A549 treated with Hydrocortisone at 1 μM for 4 hours (cell line): ENCODE measurements at places on chromosomes 7 and 10. TPM values are rescaled to one million over a fixed set of nuclear protein-coding genes. Genes with fewer than 3 reads are reported as not detected.

The TAS2R41 gene
- not detected in 5 replicates for total RNA-seq

The OPN4 gene
- not detected in 5 replicates for total RNA-seq

The MYL10 gene
- not detected in 5 replicates for total RNA-seq

The FKBP9 gene
- total RNA-seq = 70.1 to 149 TPM (median 84.9 TPM) in 5 replicates

The EIF5AL1 gene
- total RNA-seq = 1.9 to 3.4 TPM (median 2.3 TPM) in 5 replicates

The ICA1 gene
- total RNA-seq = 1.2 to 1.7 TPM (median 1.5 TPM) in 5 replicates

The PRTFDC1 gene
- total RNA-seq = 15.8 to 19.8 TPM (median 17.5 TPM) in 5 replicates

The VPS37D gene
- 3.1 to 5.7 TPM (median 4.8 TPM) in 5 replicates for total RNA-seq

The VAX1 gene
- total RNA-seq = 1.3 to 1.6 TPM (median 1.5 TPM) in 5 replicates

The RBP4 gene
- total RNA-seq = 5.0 to 10.5 TPM (median 9.5 TPM) in 5 replicates

The MYO3A gene
- total RNA-seq = not detected in 5 replicates

The MTPN gene
- 84.4 to 134 TPM (median 111 TPM) in 5 replicates for total RNA-seq

The ZNF248 gene
- total RNA-seq = 3.4 to 5.0 TPM (median 4.0 TPM) in 5 replicates

The DOCK1 gene
- 18.8 to 27.0 TPM (median 23.9 TPM) in 5 replicates for total RNA-seq

The CRYGN gene
- total RNA-seq = not detected in 5 replicates

The PAX4 gene
- not detected in 5 replicates for total RNA-seq

The TET1 gene
- total RNA-seq = 0.43 to 0.90 TPM (median 0.55 TPM) in 5 replicates

The HPS1 gene
- total RNA-seq = 32.8 to 38.1 TPM (median 35.9 TPM) in 5 replicates

The PTPRZ1 gene
- not detected in 5 replicates for total RNA-seq

The PLCE1 gene
- total RNA-seq = 5.8 to 8.5 TPM (median 7.7 TPM) in 5 replicates

The CNPY1 gene
- total RNA-seq = not detected in 5 replicates

The DENND10 gene
- total RNA-seq = 42.7 to 68.2 TPM (median 54.9 TPM) in 5 replicates

The UBE2D1 gene
- 15.2 to 20.4 TPM (median 16.4 TPM) in 5 replicates for total RNA-seq

The DPP6 gene
- total RNA-seq = not detected in 5 replicates

The KCNH2 gene
- 2.9 to 3.6 TPM (median 3.3 TPM) in 5 replicates for total RNA-seq

The OR2A1 gene
- total RNA-seq = not detected in 5 replicates

The EPHB6 gene
- total RNA-seq = 0.36 to 0.96 TPM (median 0.59 TPM) in 5 replicates

The STEAP4 gene
- 0.03 to 0.07 TPM (median 0.05 TPM) in 3 of 5 replicates, not detected in the others for total RNA-seq

The LFNG gene
- 12.9 to 19.4 TPM (median 18.7 TPM) in 5 replicates for total RNA-seq

The TOMM7 gene
- total RNA-seq = 439 to 977 TPM (median 470 TPM) in 5 replicates

The CCL24 gene
- not detected in 5 replicates for total RNA-seq
